Mesendoderm (in vitro differentiated cells): ENCODE measurements at places on chromosomes 5 and 9.

- H3K27ac ChIP-seq: no peak overlapping the region
- no peaks in the 10 kb centered on the region for H3K36me3 ChIP-seq
- H3K4me3 ChIP-seq: no peak overlapping the region
- DNase-seq: no peak
Observed at GRCh38 chr5:160931283-160931682, 79.3 kb upstream of the ATP10B start.

DNA sequence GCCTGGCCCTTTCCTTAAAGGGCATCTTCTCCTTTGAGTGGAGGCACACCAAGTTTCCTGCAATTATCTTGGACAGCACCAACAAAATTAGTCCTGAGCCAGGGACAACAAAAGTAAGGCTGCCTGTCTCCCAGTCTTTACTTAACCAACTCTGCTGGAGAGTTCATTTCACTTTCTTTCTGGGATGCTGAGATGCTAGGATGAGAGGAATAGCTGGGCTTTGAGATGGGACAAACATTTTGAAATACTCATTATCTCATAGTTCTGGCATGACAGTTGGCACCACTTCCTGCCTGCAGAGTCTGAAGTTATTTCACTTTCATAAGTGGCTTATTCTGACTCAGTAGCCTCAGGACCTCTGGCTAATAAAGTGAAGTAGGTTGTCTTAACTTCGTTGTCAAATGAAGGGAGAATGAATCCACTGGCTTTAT lies 157.0 kb downstream of the C9orf152 start:
- no peaks in the 10 kb centered on the region for H3K27me3 ChIP-seq
- H3K36me3 ChIP-seq: no peaks in the 10 kb centered on the region
- DNase-seq: peak; percentile 32
- no peak overlapping the region for H3K27ac ChIP-seq
- H3K4me1 ChIP-seq: peaks cover 5% of the 10 kb centered on the region

DNA sequence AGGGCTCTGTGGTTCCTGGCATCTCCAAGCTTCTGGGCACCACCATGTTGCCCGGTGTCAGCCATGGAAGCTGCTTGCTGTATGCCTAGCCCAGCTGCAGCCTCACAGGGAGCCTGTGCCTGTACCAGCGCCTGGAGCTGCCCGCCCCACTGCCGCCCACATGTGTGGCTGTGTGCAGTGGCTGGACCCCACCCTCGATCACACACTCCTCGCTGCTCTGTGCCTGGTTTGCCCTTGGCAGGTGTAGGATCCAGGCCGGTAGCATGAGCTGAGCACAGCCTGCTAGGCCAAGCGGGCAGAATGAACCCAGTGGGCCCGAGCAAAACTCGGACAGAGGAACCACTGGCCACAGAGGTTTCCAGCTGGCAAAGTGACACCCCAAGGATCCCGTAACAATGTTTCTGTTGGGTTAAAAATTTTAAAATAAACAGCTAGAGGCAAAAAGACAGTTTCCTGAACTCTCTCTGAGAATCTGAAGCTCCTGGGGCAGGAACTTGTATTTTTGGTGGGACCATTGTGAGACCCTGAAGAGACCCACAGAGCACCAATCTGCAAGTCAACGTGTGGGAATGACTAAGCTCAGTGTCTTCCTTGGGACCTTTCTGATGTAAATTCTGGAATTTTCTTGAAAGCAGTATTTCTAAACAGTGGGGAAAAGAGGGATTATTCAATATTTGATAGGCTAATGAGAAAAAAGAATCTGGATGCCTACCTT lies 73.1 kb upstream of the CCDC112 start:
- no peaks in the 10 kb centered on the region for H3K36me3 ChIP-seq
- no peaks in the 10 kb centered on the region for H3K4me1 ChIP-seq
- H3K27ac ChIP-seq: no peak overlapping the region
- no peak overlapping the region for H3K4me3 ChIP-seq
- DNase-seq: peak; percentile 38

- H3K27me3 ChIP-seq: no peaks in the 10 kb centered on the region
- no peak for DNase-seq
- H3K36me3 ChIP-seq: no peaks in the 10 kb centered on the region
- H3K27ac ChIP-seq: no peak overlapping the region
Observed at GRCh38 chr5:120624021-120624563, 160.0 kb downstream of the PRR16 start.

DNA sequence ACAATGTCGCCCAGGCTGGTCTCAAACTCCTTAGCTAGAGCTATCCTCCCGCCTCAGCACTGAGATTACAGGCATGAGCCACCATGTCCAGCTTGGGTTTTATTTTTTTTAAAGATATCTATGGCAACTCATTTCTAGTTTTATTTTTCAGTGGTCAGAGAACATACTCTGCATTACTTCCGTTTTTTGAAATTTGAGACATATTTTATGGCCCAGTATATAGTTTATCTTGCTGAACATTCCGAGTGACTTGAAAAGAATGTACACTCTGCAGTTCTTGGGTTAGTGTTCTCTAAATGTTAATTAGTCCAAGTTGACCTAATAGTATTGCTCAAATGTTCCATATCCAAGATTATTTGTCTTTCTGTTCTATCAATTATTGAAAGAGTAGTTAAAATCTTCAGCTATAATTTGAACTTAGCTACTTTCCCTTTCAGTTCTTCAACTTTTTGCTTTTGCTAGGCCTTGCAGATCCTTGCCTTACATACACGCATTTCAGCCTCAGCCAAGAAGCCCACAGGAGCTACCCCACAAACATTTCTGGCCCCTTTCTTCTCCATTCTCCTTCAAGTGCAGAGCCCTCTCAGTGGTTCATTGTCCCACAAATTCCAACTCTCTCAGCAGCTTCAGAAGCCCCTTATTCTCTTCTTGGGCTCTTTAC lies 22.3 kb upstream of the SNAPC3 start:
- H3K4me3 ChIP-seq: no peak overlapping the region
- H3K4me1 ChIP-seq: no peaks in the 10 kb centered on the region
- no peak for DNase-seq
- no peaks in the 10 kb centered on the region for H3K27me3 ChIP-seq

DNA sequence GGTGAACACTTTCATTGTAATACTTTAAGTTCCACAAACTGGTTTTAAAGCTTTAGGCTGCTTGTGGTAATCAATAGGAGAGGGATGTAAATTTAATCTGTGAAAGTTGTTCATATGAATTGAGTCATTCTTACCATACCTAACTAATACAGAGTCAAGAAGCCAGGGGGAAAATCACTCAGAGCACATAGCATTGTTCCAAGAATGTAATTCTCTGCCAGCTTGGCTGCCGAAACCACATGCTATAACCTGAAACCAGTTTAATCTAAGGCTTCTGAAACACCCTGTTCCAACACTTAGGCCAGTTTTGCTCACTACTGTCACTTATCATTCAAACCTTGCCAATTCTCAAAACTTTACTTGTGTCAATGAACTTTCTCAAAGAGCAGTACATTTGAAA lies 528.8 kb upstream of the GRAMD2B start:
- H3K4me1 ChIP-seq: no peaks in the 10 kb centered on the region
- no peaks in the 10 kb centered on the region for H3K36me3 ChIP-seq
- no peak overlapping the region for H3K4me3 ChIP-seq
- no peak overlapping the region for H3K27ac ChIP-seq
- no peaks in the 10 kb centered on the region for H3K27me3 ChIP-seq
- DNase-seq: no peak

- H3K4me1 ChIP-seq: no peaks in the 10 kb centered on the region
- peak; percentile 27 for DNase-seq
- no peak overlapping the region for H3K4me3 ChIP-seq
Observed at GRCh38 chr5:84255315-84255714, 129.4 kb downstream of the EDIL3 start.

- H3K27ac ChIP-seq: no peak overlapping the region
- H3K27me3 ChIP-seq: no peaks in the 10 kb centered on the region
- H3K36me3 ChIP-seq: no peaks in the 10 kb centered on the region
- no peak overlapping the region for H3K4me3 ChIP-seq
- no peak for DNase-seq
Observed at GRCh38 chr9:114107286-114108001, 8.4 kb upstream of the KIF12 start.

DNA sequence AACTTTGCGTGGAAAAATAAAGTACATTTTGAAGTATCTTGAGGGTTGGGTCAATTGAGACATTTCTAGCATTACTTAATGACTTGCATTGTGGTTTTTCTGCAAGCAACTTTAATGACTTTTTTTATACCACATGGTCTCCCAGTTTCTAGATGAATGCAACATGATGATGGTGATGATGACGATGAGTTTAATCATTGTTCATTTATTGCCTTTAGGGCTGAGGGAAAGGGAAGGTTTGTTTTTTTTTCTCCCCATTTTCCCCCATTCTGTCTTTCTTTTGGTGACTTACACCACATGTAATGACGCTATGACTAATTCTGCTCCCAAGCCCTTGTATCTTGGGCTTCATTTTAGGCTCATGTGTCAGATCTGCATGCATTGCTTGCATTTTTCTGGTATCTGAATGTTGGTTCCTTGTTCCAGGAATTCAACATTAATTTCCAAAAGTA lies 57.7 kb upstream of the NXNL2 start:
- no peak for DNase-seq
- no peaks in the 10 kb centered on the region for H3K27me3 ChIP-seq
- H3K4me1 ChIP-seq: no peaks in the 10 kb centered on the region
- no peak overlapping the region for H3K27ac ChIP-seq

GRCh38 chr5:176785184-176786145 lies 24.9 kb upstream of the UNC5A start:
- peaks cover 16% of the 10 kb centered on the region for H3K4me1 ChIP-seq
- no peak for DNase-seq
- no peak overlapping the region for H3K27ac ChIP-seq
- no peaks in the 10 kb centered on the region for H3K36me3 ChIP-seq

- no peak overlapping the region for H3K27ac ChIP-seq
- H3K4me1 ChIP-seq: peaks cover 3% of the 10 kb centered on the region
- H3K27me3 ChIP-seq: no peaks in the 10 kb centered on the region
- H3K4me3 ChIP-seq: no peak overlapping the region
- peak; percentile 67 for DNase-seq
Observed at GRCh38 chr5:140344683-140345423, 1.6 kb downstream of the HBEGF start.

DNA sequence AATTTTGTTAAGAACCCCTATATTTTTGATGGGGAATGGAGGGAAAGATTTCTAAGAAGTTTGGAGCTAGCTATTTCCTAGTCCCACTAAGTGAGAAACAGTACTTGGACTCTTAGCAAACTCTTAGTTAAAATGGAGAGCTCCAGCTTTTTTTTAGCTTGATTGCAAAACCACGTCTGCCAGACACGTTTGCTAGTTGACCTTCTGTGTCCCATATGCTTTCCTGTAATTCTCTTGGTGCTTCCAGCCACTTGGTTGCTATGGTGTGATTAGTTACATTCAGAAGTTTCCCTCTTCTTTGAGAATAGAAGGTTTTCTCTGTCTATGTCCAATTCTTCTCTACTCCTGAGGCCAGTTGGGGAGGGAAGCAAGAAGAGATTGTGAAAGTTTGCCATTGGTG lies 417.0 kb upstream of the TLE4 start:
- no peak overlapping the region for H3K4me3 ChIP-seq
- DNase-seq: no peak
- H3K4me1 ChIP-seq: no peaks in the 10 kb centered on the region
- H3K27me3 ChIP-seq: no peaks in the 10 kb centered on the region
- H3K27ac ChIP-seq: no peak overlapping the region

DNA sequence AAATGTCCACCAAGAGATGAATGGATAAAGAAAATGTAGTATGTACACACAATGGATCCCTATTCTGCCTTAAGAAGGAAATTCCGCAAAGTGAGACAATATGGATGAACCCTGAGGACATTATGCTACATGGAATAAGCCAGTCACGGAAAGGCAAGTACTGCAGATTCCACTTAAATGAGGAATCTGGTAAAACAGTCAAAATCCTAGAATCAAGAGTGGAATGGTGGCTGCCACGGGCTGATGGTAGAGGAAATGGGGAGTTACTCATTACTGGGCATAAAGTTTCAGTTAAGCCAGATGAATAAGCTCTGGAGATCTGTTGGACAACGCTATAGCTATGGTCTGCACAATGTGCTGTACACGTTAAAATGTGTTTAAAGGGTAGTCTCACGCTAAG lies 47.2 kb downstream of the STK10 start:
- H3K36me3 ChIP-seq: no peaks in the 10 kb centered on the region
- no peak overlapping the region for H3K4me3 ChIP-seq
- DNase-seq: no peak

DNA sequence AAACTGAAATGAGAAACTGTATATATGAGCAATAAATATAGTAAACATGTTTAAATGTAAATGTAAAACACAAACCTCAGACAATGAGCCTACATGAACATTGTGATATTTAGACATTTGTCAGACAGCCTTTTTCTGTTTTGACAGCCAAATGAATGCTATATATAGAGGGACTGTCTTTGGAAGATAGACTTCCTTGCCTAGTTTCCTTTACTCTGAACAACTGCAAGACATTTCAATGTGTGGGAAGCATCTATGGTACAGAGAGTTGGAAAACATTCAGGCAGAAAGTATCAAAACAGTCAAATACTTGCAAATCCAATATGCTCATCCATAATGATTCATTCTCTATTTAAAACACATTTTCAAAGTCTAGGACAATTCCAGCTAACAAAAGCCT lies 31.7 kb upstream of the TUSC1 start:
- no peaks in the 10 kb centered on the region for H3K27me3 ChIP-seq
- no peak overlapping the region for H3K27ac ChIP-seq
- H3K4me3 ChIP-seq: no peak overlapping the region
- H3K36me3 ChIP-seq: no peaks in the 10 kb centered on the region
- DNase-seq: no peak

DNA sequence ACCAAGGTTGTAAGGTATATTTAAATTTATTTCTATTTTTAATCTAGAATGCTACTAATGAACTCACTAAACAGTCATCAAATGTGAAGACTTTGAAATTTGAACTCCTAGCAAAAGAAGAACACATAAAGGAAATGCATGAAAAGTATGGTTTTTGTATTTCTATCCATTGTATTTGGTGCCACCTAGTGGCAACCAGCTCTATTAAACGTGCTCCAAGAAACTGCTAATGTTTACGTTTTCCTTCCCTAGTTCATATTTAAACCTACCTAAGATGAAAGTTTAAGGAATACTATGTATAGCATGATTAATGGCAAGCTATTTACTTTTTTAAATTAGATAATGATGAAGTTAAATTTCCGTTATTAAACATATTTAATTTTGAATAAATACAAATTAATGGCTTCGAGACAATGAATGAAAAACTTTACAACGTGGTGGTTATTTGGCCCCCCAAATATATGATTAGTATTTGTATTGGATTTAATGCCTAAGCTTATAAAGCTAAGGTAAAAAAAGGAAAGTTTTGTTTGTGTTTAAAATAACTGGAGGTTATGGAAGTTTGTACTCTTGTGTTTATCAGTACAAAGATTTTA lies 115.9 kb upstream of the SH3GL2 start:
- no peaks in the 10 kb centered on the region for H3K27me3 ChIP-seq
- H3K4me1 ChIP-seq: no peaks in the 10 kb centered on the region
- no peak overlapping the region for H3K27ac ChIP-seq

DNA sequence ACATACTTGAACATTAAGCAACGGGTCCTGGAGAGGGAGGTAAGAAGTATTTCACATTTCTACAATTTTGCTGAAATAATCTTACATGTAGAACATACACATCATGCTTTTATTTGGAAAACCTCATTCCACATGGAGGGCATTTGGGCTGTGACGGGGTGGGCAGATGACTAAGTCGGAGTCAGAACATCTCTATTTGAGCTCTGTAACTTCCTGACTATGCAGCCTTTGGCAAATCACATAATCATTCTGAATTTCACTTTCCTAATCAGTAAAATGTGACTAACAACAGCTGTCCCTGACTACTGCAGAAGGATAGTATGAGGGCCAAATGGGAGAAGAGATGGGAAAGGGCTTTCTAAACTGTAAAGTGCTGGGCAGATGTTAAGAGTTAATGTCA lies 17.1 kb upstream of the IL6ST start:
- no peaks in the 10 kb centered on the region for H3K36me3 ChIP-seq
- H3K27me3 ChIP-seq: no peaks in the 10 kb centered on the region
- H3K4me1 ChIP-seq: no peaks in the 10 kb centered on the region
- DNase-seq: no peak
- no peak overlapping the region for H3K4me3 ChIP-seq
- H3K27ac ChIP-seq: no peak overlapping the region
